CD8-positive, alpha-beta memory T cell (primary cell): ENCODE measurements at places on chromosomes 5 and 9. TPM values are rescaled to one million over a fixed set of nuclear protein-coding genes. Genes with fewer than 3 reads are reported as not detected.

The CFAP90 gene
- not detected for polyA plus RNA-seq

The DOK3 gene
- polyA plus RNA-seq = 0.08 TPM

The SPINK1 gene
- not detected for polyA plus RNA-seq

The PCDHA4 gene
- polyA plus RNA-seq = not detected

The SPINK13 gene
- not detected for polyA plus RNA-seq

The S100Z gene
- polyA plus RNA-seq = not detected

The ADAMTS6 gene
- polyA plus RNA-seq = 0.23 TPM

The CCL28 gene
- 7.5 TPM for polyA plus RNA-seq

The SLC38A9 gene
- polyA plus RNA-seq = 13.6 TPM

The IL3 gene
- polyA plus RNA-seq = not detected

The NEURL1B gene
- polyA plus RNA-seq = not detected

The PHF19 gene
- 8.3 TPM for polyA plus RNA-seq

The IFNK gene
- polyA plus RNA-seq = not detected

The TMEM174 gene
- not detected for polyA plus RNA-seq
